GM18507 (cell line): ENCODE measurements at places on chromosomes 4 and X.

- DNase-seq, result no peak
Measured at GRCh38 chr4:40662962-40663604, 33.4 kb upstream of the RBM47 start.

DNA sequence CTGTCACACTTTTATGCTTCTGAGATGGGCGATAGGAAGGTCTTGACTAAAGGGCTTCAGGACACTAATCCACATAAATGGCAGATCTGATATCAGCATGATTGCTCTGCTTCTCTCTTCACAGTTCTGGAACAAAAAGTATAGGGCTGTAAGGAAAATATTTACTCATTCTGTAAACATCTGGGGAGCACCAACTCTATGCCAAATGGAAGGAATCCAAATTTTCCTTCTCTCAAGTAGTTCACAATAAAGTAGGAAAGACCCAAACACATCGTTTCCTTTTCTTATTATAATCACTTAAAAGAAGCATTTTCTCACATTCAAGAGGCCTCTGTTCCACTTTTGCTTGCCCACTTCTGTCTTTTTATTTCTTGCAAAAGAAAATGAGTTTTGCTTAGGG lies 45.9 kb upstream of the F9 start:
- no peak for DNase-seq

GRCh38 chr4:74158466-74159142 lies 686 bp downstream of the MTHFD2L start:
- no peak for DNase-seq

DNA sequence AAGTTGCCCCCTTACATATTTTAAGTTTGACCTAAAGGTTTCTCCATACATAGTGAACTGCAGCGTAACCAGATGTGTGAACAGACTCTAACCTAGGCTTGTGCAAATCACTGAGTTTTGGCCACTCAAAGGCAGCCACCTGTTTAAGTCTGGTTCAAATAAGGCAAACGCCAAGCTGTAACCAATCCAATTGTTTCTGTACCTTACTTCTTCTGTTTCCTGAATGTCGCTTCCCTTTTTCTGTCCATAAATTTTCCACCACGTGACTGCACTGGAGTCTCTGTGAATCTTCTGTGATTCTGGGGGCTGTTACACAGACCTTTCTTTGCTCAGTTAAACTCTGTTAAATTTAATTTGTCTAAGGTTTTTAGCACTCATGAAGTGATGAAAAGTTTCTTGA lies 618.8 kb downstream of the GLUD2 start:
- DNase-seq, result no peak

GRCh38 chrX:48468247-48468671 lies 1.8 kb downstream of the SLC38A5 start:
- DNase-seq, result peak; percentile 28

- DNase-seq, result no peak
Measured at GRCh38 chr4:112003231-112003907, 141.9 kb upstream of the FAM241A start.

GRCh38 chr4:93842601-93843252 lies 14.2 kb downstream of the ATOH1 start:
- DNase-seq, result no peak

GRCh38 chr4:133943081-133943480 lies 258.5 kb downstream of the PABPC4L start:
- no peak for DNase-seq

DNA sequence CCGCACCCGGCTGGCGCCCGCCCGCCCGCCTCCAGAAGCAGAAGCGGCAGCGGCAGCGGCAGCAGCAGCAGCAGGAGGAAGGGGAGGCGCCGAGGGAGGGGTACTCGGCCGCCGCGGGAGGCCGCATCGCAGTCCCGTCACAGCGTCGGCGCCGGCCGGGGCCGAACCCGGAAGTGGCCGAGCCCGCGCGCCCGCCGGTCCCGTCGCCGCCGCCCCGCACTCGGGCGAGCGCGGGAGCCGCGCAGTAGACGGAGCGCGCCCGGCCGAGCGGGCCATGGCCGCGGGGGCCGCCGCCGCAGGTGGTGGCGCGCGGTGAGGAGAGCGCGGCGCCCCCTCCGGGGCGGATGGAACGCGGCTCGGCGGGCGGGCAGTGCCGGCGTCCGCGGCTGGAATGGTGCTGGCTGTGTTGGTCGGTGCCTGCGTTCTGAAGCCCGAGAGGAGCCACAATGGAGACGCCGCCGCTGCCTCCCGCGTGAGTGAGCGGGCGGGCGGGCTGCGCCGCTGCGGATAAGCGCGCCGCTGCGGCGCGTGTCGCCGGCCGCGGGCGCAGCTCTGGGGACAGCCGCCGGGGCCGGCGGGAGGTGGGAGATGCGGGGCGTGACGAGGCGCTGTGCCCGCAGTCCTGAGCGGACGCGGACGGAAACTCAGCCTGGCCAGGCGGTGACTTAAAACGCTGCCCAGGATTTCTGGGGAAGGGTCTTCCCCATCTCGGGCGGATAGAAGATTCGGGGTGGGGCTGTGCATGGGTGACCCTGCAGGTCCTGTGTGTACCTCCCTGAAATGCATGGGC lies at the start of gene KLHL2:
Gene KLHL2, plus strand, starts transcription at position 131 of the 790 bp plus-strand sequence. Its CDS starts 316 bp downstream, at position 447.
- DNase-seq, result peak; percentile 74
